ENCODE measurements at places on chromosomes 2 and 18. TPM values are rescaled to one million over a fixed set of nuclear protein-coding genes. Genes with fewer than 3 reads are reported as not detected.

GRCh38 chr2:156532989-156533388 is 96.8 kb downstream of the GPD2 start:
- DNase-seq = no peak

GRCh38 chr2:223967981-223968380 is 10.7 kb downstream of the MRPL44 start:
- no peak for DNase-seq

DNA sequence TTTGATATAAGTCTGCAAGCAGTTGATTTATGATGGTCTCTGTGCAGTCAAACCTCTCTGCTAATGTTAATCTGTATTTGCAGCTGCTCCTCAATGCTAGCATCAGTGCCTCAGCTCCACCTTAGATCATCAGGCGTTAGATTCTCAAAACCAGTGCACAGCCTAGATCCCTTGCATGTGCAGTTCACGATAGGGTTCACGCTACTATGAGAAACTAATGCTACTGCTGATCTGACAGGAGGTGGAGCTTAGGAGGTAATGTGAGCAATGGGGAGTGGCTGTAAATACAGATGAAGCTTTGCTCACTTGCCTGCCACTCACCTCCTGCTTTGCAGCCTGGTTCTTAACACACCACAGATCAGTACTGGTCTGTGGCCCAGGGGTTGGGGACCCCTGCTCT is 18.4 kb downstream of the RBKS start:
- no peak for DNase-seq

RAPGEF4 gene
- total RNA-seq = 2.9 TPM

SPAG16 gene
- 43.1 TPM for total RNA-seq
